Spleen (tissue), 13 donors: ENCODE measurements at places on chromosomes 11 and 22. TPM values are rescaled to one million over a fixed set of nuclear protein-coding genes. Genes with fewer than 3 reads are reported as not detected.

Gene CDC42EP2
- total RNA-seq: 14.5 TPM

Gene SYT9
- total RNA-seq: not detected

Gene SAMM50
- 33.4 TPM for total RNA-seq

Gene IGLL1
- total RNA-seq: not detected

Gene ZP1
- not detected for total RNA-seq
